ENCODE measurements at places on chromosomes 11 and 22.

GRCh38 chr11:117684731-117685130, 112.3 kb downstream of the DSCAML1 start:
- DNase-seq = no peak

GRCh38 chr22:30941363-30941740, 27.2 kb downstream of the MORC2 start:
- DNase-seq = no peak

DNA sequence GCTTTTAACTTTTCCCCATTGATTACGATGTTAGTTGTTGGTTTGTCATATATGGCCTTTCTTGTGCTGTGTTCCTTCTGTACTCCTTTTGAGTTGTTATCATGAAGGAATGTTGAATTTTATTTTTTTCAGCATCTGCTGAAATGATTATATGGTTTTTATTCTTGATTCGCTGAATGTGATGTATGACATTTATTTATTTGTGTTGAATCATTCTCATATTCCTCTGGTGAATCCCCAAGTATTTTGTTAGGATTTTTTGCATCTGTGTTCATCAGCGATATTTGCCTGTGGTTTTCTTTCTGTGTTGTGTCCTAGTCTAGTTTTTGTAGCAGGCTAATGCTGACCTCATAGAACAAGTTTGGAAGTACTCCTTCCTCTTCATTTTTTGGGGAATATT, 78.2 kb downstream of the GGT1 start:
- no peak for DNase-seq

- DNase-seq = no peak
Measured at GRCh38 chr22:49672014-49672516, 155.6 kb downstream of the BRD1 start.

DNA sequence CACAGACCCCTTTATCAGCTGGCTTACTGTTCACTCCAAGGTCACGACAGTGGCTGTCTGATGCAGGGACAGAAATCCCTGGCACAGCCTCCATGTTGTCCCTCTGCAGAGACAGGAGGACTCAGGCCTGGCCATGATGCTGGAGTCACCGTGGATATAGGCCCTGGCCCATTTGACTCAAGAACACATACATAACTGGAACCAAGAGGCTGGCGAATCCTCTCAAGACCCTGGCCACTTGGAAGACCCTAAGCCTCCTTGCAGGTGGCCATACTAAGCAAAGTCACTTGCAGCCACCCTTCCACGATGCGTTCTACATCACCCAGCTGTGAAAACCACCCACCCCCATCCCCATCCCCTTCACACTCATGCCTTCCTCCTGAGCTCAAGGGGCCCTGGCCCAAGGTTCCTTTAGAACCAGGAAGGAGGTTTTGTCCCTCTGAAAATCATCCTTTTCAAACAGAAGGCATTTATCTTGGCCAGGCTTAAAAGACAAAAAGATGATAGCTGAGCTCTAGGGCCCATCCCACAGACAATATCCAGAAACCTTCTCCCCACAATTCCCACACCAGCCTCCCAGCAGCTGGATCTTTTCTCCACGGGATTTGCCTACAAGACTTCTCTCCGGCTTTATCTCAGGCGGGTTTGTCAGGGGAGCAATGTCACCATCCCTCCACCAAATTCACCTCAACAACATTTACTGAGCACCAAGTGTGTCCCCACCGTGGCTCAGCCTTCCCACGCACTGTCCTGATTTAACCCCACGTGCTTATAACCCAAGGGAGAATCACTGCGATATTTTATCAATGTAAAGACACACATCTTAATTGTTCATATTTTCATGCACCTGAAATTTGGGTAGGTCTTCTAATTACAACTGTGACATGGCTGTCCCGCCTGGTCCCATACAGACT, 123.4 kb upstream of the SERPIND1 start:
- no peak for DNase-seq

DNA sequence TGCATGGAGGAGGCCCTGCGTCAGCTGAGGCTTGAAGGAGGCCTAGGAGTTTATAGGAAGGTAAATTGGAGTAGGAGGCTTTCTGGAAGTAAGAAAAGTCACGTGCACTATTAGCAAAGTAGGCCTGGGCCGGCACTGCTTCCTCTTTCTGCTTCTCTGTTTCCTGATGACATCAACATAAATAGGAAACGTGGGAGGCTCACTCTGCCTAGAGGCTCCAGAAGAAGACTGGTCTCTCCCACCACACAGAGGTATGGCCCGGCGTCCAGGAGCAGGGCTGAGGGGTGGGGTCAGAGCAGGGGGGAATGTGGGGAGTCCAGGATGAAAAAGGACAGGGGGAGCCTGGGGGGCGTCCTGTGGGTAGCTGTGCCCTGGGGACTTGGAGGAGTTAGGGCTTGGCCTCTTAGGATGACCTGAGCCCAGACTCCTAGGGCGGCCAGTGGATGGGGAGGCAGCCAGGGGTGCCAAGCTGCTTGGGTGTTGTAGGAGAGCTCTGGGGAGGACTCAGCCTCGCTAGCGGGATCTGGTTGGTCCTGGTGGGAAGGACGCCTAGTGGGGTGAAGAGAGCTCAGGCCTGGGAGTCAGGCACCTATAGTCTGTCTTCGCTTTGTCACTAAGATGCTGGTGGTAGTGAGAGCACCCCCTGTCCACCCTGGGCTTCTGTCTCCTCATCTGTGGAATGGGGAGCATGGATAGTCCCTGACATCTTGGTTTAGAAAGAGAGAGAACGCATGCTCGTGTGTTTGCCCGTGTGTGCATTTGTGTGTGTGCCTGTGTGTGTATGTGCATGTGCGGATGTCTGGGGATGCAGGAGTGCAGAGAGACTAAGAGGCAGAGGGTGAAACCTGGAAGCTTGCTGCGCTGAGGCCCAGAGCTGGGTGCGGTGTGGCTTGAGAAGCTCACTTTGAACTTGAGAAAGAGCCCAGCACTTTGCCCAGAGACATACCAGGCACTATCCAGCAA, at the start of gene CSF2RB:
TSS of gene CSF2RB (plus strand) at position 202 of the 963 bp plus-strand sequence. CDS start 8,580 bp downstream, outside the sequence.
- no peak for DNase-seq

DNA sequence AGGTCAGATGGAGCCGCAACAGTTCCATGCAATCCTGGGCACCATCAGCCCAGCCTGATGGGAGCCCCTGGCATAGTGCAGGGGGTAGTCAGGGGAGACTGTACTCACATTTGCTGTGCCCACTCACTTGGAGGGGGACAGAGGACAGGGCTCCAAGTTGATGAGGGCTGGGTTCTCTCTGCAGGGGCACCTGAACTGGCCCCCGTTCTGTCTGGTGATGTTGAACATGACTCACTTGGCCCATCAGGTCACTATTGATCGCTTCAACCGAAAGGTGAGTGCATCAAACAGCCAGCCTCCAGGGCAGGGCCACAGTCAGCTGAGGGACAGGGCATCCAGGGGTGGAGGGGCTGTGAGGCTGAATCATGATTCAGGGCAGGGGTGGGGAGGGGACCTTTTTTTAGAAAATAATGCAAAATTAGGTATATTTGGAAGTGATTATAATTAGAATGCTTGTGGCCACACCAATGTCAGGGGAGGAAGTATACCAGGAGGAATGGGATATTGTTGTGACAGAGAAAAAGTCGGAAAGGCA, 66.4 kb downstream of the OTOG start:
- DNase-seq = no peak

DNA sequence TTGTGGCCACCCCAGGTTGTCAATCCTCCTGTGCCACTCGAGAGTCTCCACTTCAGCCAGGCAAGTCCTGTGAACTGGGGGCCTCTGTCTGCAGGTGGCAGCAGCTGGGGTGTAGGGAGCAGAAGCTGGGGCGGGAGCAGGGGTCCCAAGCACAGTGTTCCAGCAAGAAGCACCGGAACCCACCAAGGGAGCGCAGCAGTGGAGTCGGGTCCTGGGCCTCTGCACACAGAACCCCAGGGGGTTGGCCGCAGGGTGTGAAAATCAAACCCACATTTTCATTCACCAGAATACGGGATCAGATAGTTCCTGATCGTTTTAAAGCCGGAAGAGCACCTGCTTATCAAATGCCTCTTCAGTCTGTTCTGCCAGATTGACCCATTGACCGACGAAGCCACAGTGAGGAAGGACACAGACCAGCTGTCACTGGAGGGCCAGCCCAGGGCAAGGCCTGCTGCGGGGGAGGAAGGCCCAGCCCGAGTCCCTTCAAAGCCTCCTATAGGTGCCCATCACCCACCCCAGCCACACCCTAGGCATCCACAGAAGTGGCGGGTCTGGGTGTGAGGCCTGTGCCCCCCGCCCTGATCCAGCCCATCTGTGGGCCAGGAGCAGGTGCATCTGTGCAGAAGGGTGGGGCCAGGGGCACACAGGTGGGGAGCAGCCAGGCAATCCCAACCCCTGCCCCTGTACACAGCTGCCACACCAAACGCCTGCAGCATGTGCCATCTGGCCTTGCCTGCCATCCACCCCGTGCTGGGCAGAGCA, 34.1 kb downstream of the RSPH14 start:
- no peak for DNase-seq

- DNase-seq = no peak
Measured at GRCh38 chr22:19555651-19556050, 31.4 kb upstream of the CLDN5 start.

- DNase-seq = no peak
Measured at GRCh38 chr11:8060801-8061554, 20.0 kb upstream of the TUB start.

DNA sequence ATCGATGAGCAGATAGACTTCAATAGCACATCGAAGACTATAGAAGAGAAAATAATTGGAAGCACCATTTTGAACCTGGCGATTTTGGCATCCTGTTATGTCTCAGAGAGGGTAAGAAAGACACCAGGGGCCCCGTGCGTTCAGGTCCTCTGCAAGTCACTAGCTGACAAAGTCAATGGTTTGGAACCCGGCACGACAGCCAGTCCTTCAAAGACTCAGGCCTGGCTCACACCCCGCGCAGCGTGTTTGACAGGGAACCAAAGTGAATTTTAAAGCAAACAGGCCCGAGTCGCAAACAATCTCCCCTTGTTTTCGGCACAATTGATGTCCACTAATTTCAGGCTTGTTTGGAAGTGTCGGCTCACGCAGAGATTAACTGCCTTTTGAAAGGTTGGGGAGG, 716.6 kb downstream of the BRD1 start:
- no peak for DNase-seq

DNA sequence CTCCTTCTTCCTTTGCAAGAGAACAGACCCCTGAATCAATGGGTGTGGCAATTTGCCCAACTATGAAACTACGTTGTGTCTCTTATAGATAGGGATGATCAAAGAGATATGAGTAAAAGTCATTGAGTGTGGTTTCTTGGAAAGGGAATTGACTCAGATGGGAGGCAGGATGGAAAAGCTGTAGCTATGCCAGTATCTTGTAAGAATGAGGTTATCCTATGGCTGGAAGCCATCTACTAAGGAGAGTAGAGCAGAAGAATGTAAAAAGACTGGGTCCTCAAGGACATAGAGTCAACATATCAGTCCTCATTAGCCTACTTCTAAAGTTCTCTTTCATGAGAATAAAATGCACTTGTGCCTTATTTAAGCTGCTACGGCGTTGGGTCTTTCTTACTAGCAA, 78.9 kb upstream of the POU2AF2 start:
- no peak for DNase-seq

GRCh38 chr11:31968461-31969358, 122.2 kb upstream of the RCN1 start:
- peak; percentile 54 for DNase-seq

GRCh38 chr11:7454854-7455253, 30.5 kb upstream of the OLFML1 start:
- no peak for DNase-seq

GRCh38 chr11:115544422-115544948, 40.3 kb upstream of the CADM1 start:
- no peak for DNase-seq

GRCh38 chr11:76587820-76588454, 82.6 kb downstream of the LRRC32 start:
- no peak for DNase-seq

DNA sequence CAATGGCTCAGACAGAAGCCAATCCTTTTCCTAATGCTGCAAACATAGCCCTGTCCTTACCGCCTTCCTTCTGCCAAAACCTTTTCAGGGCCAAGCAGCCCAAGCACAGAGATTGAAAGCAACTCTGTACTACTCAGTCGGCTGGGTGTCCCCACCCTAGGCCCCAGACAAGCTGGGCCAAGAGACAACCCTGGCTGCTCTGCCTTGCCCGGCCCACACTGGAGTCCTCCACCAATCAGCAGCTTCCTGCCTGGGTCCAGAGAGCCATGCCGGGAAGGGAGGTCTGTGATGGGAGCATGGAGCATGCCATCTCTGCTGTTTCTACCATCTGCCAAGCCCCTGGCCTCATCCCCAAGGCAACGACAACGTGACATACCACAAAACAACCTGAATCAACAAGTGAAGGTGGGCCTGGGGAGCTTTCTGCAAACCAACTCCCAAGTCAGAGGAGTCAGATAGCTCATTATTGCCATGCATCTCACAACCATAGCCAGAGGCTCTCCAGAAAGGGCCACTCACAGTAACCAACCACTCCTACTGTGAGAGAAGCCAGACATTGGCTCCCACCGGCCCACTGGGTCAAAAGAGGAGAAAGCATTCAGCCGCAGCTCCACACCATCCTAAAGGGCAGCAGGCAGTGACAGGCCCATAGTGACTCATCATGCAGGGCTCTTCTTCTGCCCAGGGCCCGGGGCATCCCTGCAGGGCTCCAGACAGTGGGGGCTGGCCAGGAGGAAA, 18.2 kb downstream of the PATZ1 start:
- no peak for DNase-seq

DNA sequence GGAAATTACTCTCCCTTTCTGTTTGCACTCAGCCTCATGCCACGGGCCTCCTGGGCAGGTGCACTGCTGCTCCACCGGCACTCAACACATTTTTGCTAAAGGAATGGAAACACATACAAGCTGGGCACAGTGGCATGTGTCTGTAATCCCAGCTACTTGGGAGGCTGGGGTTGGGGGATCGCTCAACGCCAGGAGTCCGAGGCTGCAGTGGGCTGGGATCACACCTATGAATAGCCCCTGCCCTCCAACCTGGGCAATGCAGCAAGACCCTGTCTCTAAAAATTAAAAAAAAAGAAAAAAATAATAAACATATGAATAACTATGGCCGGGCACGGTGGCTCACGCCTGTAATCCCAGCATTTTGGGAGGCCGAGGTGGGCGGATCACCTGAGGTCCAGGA, 30.6 kb downstream of the RRP7A start:
- DNase-seq = no peak

DNA sequence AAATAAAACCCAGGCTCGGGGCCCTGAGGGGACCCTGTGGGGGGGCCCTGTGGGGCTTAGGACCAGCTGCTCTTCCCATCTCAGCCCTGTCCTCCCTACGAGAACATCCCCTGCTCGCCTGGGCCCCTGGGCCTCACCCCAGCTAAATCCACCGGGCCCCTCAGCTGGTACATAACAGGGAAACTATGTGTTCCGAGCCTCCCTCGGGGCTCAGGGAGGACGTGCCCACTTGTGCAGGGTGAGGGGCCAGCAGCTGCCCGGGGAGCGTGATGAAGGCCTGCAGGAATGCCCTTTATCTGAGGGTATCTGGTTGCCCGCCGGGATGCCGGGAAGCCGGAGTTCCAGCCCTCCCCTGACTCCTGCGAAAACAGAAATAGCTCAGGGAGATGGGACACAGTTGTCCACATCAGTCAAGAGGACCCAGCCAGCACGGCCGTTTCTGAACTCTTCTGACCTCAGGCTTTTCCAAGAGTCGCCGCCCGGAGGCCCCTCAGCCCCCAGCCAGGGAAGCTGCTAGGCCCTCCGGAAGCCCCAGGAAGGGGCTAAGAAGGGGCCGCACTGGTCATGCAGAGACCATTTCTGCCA, 20.6 kb downstream of the MRPL23 start:
- DNase-seq = no peak
